ENCODE measurements at places on chromosomes 5 and 9.

- no peak for DNase-seq
Observed at GRCh38 chr5:94355811-94356210, 262.6 kb downstream of the KIAA0825 start.

GRCh38 chr9:88221105-88221504 is 82.8 kb upstream of the SPATA31C2 start:
- DNase-seq: no peak

DNA sequence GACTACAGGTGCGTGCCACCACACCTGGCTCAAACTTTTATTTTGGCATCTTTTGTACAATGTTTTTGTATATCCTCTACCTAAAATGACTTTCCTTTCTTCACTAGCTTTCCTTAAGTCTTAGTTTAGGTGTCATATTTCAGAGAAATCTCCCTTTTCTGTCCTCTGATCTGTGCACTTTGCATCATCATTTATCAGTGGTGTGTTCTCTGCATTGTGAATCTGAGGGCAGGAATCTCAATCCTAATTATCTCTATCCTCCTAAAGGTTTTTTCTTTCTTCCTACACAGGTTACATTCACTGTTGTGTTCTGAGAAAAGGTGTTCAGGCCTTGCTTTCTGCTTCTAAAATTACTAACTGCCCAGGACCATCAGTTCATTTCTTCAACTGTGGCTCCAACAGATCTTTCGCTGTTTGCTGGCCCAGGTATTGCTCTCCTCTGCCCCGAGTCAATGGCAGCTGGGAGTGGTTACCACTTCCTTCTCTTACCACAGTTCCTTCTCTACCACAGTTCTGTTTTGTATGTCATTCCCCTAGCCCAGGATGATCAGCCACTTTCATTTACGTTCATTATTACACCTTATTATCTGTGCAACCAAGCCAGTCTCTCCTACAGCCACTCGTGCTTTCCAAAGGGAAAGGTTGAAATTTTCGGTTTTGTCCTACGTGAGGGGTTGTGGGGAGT is 14.0 kb downstream of the TGFBR1 start:
- no peak for DNase-seq

- peak; percentile 86 for DNase-seq
Observed at GRCh38 chr5:43193181-43193893, 1.3 kb downstream of the NIM1K start.

GRCh38 chr5:138488481-138488945 is 23.2 kb downstream of the EGR1 start:
- DNase-seq: no peak

DNA sequence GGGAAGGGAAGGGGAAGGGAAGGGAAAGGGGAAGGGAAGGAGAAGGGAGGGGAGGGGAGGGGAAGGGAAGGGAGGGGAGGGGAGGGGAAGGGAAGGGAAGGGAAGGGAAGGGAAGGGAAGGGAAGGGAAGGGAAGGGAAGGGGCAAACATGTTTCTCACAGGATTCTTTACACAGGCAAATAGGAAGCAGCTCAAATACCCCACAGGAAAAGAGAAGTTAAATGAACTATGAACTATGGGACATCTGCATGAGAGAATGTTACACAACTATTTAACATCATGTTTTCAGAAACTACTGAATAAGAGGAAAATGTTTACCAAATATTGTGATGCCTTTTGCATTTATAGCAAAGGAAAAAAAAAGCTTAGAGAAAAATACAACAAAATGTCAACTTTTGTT is 125.4 kb upstream of the SLC30A5 start:
- no peak for DNase-seq

Data from AG08396 (cell line).